ENCODE measurements at places on chromosomes 11 and 22.

DNA sequence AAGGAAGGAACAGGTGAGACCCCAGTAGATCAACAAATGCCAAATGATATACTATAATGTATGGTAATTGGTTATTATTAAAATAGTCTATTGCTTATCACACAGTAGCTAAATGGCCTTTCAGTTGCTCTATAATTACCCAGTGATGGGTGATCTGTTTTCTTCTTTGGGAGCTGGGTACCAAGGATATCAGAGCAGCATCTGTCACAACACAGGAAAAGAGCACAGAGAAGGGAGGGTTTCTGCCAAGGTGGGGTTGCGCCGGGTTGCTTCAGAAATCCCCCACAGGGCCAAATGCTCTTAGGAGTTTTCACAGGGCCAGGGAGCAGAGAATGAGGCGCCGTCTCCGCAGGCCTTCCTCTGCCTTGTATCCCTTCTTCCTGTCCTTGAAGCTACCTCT, 469.4 kb downstream of the INSC start:
- no peak for DNase-seq

- DNase-seq = no peak
These were observed 663 bp downstream of the MYH9 start for GRCh38 chr22:36386900-36387708.

DNA sequence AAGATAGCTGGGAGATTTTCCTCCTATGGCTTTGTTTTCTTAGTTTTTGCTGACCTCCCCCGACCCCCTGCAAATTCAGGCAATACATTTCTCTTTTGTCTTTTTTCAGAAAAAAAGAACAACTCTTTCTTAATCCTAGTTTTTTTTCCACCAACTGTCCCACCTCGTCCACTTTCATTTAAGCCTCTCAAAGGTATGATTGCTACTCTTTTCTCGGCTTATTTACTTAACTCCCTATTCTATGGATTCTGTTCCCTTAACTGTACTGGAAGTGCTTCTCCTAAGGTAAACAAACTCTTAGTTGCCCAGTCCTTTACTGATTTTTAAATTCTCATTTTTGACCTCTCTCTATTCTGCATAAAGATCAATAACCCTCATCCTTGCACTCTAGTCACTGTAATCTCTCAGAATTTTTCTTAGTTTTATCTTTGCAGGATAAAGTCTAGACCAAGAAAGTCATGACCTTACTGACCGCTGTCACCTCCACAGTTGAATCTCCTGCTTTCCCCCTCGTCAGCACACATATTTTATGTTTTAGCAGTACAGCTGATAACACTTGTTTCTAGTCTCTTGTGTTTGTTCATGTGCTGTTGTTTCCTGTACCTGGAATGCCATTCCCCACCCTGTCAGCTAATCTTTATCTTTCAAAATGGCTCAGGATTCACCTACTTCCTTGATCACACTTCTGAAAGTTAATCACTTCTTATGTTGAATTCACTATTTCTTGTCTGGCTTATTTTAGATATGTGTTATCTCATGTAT, 14.9 kb downstream of the TBCEL start:
- no peak for DNase-seq

- DNase-seq = no peak
These were observed 1.1 kb upstream of the FXYD2 start for GRCh38 chr11:117825538-117826189.

DNA sequence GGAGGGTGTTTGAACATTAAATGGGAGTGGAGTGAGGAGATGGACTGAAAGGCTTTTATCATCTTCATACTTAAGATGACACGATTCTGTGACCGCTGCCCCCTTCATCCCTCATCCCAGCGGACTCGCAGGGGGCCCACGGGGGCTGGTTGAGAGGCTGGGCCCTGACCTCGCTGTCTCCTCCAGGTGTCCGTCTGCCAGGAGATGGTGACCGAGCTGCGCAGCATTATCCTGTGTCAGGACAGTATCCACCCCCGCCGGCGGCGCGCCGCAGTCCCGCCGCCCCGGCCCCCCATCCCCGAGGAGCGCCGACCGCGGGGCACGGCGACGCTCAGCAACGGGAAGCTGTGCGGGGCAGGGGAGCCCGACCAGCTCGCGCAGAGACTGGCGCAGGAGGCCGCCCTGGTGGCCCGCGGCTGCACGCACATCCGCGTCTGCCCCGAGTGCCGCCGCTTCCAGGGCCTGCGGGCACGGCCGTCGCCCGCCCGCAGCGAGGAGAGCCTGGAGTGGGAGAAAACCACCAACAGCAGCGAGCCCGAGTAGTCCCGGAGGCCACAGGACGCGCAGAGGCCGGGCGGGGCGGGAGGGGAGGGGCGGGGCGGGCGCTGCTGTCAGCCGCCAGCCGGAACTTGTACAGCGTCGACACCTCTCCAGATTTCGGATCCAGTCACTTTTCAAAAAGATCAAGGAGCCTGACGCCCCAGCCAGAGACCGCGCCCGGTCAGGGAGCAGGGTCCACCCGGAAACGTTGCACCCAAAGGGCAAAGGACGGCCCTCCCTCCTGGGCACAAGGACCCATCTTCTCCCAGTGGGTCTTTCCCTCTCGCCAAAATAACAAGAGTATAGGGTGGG, 38.0 kb upstream of the TBCEL start:
- DNase-seq = peak; percentile 5

Measured in fibroblast of skin of left biceps (primary cell).